ENCODE measurements at places on chromosomes 7 and 10.

DNA sequence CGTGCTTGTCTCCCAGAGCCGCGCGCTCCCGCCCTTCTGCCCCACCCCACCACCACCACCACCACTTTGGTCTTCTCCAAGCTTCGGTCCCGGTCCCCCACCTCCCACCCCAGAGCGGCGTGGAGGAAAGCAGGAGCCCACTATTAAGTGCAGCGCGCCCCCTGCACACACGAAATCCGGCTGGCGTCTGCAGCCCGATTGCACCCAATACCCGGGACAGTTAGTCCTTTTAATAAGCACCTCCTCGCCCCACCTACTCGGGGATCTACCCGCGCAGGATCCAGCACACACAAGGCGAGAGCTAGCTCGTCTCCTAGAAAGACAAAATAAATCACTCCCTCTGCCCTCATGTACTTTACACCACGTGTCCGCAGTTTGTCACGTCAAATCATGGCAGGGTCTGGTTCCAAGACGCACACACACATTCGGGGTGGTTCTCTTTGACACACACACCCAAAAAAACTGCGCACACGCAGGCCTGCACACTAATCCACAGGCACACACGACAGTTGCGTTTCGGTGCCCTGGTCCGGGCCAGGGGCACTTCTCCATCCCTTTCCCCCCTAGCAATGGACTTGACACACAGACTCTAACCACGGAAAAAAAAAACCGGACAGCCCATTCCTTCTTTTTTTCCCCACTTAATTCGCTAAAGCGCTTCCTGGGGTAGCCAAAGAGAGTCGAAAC is 1.6 kb downstream of the SFMBT2 start:
- peak; percentile 76 for DNase-seq

GRCh38 chr10:130795819-130796218 is 515.7 kb downstream of the TCERG1L start:
- DNase-seq: peak; percentile 28

DNA sequence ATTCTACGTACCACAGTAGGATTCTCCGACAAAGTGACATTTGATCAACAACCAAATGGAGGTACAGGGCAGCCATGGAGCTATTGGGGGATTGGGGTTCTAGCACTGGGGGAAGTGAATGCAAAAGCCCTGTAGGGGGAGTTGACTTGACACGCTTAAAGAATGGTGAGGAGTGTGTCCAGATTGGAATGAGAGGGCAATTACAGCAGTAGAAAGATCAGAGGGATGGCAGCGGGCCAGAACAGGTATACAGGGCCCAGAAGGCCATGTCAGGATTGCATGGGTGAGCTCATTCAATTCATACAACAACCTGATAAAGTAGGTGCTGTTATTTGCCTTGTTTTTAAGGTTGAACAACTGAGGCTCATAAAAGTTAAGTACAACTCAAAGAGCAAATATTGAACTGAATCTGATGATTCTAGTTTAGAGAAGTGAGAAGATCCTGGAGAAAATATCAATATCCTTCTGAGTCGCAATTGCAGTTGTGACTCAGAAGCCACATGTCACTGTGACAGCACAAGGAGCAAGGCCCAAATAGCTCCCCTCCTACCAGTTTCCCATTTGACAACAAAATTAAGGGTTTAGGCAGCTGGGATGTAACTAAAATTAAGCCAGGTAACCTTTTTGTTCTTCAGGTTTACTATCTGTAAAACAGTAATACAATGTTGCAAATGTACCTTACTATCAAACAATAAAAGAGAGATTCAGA is 28.0 kb upstream of the CTTNBP2 start:
- DNase-seq: no peak

DNA sequence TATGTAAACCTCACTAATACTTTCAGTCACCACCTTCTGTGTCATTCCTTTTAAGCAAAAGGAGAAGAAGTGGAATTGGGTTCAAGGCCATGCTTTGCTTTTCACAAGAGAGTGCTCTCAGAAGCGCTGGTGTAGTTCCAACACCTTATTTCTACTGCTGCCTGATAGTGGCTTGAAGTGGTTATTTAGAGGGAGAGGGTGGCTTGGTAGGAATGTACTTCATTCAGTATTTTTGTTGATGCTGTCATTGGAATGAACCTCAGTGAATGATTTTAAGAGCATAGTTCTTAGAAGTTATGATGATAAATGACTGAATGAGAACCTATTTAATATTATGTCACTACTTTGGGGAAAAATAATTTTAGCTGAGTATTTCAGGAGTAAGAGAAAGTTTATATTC is 396.7 kb downstream of the EXOC4 start:
- DNase-seq: no peak

DNA sequence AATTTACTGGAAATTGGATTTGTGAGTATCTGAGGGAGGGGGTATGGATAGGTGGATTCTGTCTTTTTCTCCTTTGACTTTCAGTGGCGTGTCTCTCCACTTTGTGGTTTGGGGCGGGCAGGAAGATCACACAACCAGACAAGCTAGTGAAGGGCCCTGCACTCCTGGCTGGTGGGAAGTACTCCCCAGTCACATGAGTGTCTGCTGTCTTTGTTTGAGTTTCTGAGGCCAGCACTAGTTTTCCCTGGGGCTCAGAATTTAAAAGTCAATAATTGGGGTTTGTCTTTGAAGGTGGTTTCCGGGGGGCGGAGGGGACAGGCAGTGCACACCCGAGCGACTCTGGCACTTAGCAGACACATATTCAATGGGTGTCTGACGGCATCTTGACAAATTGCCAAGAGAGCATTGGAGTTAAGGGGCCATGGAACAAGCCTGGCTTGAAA is 120.1 kb downstream of the WDFY4 start:
- DNase-seq: no peak

DNA sequence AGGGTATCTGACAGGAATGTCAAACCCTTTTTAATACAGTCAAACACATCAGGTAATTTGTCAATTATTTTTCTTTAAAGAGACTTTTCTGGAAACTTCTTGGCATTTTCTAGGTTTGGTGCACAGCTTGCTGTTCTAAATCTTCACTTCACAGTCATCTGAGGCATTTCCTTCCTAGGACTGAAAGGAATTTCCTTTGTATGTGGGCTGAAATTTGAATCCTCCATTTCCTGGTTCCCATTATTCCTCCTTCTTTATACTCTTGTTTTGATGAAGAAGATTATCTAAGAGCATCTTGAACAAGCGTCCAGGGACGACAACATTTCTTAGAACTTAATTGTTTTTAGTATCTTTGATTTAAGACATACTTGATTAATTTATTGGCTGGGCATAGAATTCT is 24.9 kb downstream of the CALD1 start:
- DNase-seq: no peak

- no peak for DNase-seq
Observed at GRCh38 chr7:37000511-37000910, 276.2 kb upstream of the AOAH start.

- DNase-seq: no peak
Observed at GRCh38 chr10:49288341-49289065, 10.5 kb upstream of the C10orf71 start.

- DNase-seq: no peak
Observed at GRCh38 chr7:106248600-106248999, 36.2 kb downstream of the NAMPT start.

- DNase-seq: no peak
Observed at GRCh38 chr7:33940503-33940902, 35.2 kb downstream of the BMPER start.

DNA sequence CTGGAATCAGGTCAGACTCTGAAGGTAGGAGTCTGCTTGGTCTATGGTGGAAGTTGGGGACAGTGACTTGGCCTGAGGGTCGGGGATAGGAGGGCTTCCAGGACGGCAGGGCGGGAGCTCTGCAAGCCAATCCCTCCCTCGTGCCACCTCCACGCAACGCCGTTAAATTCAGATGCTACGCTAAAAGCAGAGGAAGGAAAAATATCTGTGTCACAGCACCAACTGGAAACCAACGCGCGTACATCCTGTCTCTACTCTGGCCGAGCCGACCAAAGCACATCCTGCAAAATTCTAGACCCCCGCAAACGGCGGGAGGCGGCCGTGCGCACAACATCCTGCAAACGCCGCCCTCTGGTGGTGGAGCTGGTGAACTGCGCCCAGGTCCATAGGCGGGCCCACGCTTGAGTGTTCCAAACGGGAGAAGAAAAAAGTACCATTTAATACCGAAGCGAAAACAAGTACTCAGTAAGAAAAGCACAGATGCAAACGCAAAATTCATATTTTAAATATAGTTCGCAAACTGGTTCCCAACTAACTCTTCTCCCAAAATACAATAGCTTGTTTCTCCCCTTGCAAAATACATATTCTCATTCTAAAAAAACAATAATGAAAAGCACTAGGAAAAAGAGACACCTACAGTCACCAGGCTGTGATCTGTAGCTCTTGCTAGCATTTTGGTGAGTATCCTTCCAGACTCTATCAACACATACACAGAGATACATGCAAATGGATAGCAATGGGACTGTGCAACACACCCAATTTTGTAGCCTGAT is 45.7 kb upstream of the HSPA12A start:
- peak; percentile 60 for DNase-seq

- no peak for DNase-seq
Observed at GRCh38 chr10:12504176-12504575, 154.8 kb downstream of the CAMK1D start.

GRCh38 chr10:131663351-131663750 is 237.5 kb upstream of the PPP2R2D start:
- DNase-seq: no peak

DNA sequence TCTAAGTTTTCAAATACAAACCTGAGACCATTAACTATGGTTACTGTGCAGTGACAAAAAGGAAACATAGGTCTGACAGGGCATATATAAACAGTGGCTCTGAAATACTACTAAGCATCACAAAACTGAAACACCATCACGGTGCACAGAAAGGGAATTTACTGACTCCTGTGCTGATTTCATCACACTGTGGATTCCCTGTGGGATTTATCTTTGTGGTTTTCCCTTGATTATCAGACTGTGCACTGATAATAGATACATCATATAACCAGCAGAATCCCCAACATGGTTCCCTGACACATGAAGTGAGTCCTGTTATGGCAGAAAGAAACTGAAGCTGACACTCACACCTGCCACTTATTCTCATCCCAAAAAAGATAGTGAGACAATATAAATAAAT is 676.3 kb upstream of the KCND2 start:
- no peak for DNase-seq

GRCh38 chr7:148753224-148753623 is 54.5 kb downstream of the CUL1 start:
- no peak for DNase-seq

- no peak for DNase-seq
Observed at GRCh38 chr10:9239298-9239697, 1184.8 kb downstream of the GATA3 start.

DNA sequence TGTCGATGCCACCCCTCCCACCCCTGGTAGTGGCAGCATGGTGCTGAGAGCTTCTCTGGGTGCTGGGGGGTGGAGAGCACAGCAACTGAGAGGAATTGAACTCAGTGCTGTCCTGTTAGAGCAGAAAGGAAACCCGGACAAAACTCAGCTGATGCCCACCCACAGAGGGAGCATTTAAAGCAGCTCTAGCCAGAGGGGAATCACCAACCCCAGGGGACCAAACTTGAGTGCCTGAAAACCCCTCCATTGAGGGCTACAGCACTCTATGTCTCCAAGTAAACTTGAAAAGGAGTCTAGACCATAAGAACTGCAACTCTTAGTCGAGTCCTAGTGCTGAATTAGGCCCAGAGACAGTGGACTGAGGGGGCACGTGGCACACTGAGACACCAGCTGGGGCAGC is 16.8 kb upstream of the FOXI2 start:
- no peak for DNase-seq

DNA sequence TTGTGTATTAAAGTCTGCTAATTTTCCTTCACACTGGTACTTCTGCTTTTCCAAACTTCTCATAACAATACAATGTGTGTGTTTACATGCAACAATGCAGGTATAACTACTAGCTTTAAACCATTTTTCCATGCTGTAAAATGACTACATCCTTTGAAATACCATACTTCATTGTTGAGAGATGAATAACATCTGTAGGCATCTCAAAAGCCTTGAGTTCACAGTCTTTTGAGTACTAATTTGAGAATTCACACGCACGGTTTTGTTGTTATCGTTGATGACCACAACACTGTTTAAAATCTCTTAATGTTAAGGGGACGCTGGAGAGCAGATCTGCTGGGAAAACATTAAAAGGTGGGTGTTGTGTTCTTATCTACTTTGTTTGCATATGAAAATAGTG is 37.4 kb downstream of the SEMA3A start:
- no peak for DNase-seq

- no peak for DNase-seq
Observed at GRCh38 chr10:9603972-9604371, 1413.7 kb upstream of the CELF2 start.

GRCh38 chr10:56653289-56653688 is 292.2 kb upstream of the ZWINT start:
- DNase-seq: peak; percentile 22

DNA sequence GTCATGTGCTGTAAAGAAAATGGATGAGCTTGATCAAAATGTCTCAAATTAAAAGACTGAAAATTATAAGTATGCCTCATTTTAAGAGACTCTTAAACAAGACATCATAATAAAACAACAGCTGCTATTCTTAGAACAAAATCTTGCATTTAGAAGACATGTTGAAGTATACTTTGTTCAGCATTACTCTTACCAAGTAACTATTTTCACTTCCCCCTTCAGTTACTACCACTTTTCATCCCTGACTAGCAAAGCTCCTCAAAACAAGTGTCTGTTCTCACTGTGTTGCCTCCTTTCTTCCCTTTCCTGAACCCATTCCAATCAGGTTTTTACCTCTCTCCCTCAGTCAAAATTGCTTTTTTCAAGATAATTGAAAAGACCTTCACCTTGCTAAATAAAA is 31.6 kb downstream of the ELAPOR2 start:
- no peak for DNase-seq

DNA sequence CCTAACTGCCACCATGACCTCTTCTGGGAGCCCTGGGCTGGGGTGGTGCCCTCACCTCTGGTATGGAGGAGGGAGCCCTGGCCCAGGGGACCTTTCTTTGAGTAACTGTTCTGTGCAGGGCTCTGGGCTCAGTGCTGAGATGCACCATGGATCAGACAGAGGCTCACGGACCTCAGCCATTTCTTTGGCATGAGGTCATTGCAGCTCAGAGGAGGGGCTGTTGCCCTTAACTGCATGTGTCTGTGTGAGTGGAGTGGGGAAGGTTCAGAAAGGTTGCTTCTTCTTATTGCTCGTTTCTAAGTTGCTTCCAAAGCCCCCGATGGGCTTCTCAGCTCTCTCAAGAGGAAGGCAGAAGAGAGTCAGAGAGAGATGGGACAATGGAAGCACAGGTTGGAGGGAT is 233.9 kb downstream of the RPS24 start:
- no peak for DNase-seq

- no peak for DNase-seq
Observed at GRCh38 chr7:130894909-130895750, 161.1 kb upstream of the KLF14 start.
